ENCODE measurements at places on chromosomes 5 and 9.

GRCh38 chr5:73654171-73654811 lies 28.3 kb downstream of the ARHGEF28 start:
- DNase-seq, result no peak

- DNase-seq, result no peak
Measured at GRCh38 chr5:105146867-105147266, 1584.3 kb upstream of the NUDT12 start.

DNA sequence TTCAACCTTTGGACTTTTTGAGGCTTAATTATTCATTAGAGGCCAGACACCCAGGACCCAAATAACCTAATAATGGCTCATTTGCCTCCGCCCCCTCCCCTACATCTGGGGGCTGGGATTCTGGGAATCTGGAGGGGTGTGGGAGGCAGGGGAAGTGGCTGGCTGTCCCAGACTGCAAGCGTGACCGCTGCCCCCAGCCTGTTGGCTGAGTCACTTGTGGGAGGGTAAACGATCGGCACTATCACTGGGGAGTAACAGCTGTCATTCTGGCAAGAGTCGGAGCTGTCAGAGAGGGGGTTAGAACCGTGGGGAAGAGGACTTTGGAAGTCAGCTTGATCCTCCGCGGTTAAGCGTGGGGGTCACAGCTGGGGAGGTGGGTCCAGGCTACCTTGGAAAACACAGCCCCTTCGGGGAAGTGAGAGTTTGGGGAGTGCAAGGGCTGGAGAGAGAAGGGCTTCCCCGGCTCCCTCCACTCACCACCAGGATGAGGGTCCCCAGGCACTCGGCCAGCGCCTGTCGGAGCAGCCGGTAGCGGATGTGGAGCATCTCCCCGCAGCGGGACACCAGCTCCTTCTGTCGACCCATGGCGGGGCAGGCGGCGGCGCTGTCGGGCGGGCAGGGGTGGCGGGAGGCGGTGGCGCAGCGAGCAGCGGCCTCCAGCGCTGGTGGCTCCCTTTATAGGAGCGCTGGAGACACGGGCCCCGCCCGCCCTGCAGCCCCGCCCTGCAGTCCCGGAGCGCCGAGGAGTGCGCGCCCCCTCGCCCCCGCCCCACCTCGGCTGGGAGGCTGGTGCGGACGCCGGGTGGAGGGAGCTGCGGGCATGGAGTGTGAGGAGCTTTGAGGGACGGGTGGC lies at the start of gene AQP3:
Gene AQP3 (minus strand): TSS at position 648 of the 853 bp plus-strand sequence. CDS start 63 bp downstream, at position 585.
- DNase-seq, result peak; percentile 71

DNA sequence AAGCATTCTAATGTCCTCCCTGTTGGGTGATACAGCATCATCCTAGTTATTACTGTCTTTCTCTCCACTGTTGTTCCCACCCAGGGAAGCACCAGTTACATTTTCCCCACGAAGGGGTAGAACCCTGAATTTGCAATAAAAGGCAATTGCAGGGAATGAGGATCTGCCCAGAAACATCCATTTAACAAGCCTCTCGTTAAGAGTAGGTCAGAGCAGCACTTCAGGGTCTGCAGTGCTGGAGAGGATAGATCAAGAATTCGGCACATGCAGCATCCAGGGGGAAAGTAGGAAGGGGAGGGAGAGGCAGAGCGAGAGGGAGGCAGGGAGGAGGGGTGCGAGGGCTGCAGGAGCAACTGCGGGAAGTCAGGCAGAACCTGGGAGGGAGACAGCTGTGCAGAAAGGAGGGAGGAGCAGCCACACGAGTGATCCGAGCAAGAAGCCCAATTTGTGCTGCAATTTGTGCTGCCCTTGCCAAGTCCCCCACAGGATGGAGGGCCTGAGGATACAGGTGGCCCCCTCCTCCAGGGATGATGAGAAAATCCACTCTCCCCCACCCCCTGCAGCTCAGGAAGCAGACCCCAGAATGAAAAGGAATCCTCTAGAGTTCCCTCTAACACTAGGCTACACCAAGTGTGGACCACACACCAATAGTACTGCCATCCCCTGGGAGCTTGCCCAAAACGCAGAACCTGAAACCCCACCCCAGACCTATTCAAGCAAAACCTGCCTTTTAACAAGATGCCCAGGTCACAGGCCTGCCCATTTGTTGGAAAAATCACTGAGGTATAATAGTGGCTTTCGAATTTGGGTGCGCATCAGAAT lies 62.2 kb downstream of the EPB41L4B start:
- DNase-seq, result no peak

DNA sequence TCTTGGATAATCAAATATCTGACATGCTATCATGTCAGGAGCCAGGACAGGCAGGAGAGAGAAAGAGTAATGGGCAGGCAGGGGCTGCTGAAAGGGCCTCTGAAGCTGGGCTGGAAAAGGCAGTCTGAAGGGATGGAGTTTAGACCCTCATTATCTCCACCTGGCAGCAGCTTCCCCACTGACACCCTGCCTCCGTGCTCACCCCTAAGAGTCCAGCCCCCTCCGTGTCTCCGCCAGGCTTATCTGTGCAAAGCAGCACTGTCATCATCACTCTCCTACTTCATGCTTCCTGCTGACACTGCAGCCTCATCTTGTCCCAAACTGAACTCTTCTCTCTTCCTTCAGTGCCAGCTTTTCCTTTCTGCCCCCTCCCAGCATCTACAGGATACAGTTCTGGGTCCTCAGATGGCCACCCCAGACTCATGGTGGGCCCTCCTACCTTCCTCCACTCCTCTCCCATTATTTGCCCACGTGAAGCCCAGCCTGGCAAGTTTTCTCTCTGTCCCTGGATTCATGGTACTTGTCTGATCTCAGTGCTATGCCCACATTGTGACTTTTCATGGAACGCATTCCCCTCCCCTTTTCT lies 70.9 kb upstream of the KLF9 start:
- no peak for DNase-seq

GRCh38 chr5:171592736-171593135 lies 173.3 kb downstream of the FGF18 start:
- DNase-seq, result no peak

- no peak for DNase-seq
Measured at GRCh38 chr5:140480310-140481014, 67.0 kb upstream of the EIF4EBP3 start.

- no peak for DNase-seq
Measured at GRCh38 chr5:164383662-164384061, 878.2 kb downstream of the MAT2B start.

- DNase-seq, result no peak
Measured at GRCh38 chr5:125484742-125485641, 738.6 kb upstream of the ZNF608 start.

- no peak for DNase-seq
Measured at GRCh38 chr5:56918054-56918453, 8.7 kb downstream of the SETD9 start.

- no peak for DNase-seq
Measured at GRCh38 chr9:124248066-124248465, 9.7 kb upstream of the NEK6 start.

DNA sequence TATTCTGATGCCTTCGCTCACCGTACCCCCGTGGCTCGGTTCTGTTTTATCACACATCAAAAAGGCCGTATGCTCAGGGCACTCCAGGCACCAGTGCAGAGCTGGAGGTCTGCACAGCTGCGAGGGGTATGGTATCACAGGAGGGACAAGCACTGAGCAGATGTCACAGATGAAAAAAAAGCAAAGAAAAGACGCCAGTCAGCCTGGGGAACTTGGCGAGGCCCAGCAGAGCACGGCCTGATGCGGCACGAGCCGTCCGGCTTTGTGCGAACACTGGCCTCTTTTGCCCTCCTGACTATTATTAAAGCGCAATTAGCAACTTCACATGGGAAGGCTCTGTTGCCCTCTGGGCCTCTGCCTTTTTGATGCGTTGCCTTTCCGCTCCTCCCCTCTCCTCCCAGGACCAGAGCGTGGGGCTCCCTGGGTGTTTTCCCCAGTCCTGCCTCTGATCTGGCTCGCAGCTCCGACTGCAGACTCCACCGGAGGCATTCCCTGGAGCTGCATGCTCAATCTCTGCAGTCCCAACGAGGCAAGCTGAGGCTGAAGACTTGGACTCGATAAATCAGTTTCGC lies 44.4 kb downstream of the AK8 start:
- DNase-seq, result no peak

GRCh38 chr9:133604214-133604613 lies 5.0 kb downstream of the FAM163B start:
- peak; percentile 9 for DNase-seq

DNA sequence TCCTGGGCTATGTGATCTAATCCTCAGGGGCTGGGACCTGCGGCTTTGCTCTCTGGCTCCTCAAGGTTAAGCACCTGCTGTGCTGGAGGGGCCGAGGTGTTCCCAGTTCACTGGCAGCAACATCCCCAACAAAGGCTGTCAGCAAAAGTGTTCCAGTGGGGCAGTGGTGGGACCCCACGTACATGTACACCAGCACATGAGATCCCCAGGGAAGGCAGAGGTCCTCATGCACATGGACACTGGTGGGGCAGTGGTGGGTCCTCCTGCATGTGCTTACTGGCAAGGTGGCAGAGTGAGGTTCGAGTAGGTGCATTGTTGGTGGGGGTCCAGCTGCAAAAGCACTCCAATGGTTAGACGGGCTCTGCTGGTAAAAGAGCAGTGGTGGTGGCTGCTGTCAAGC lies 255.6 kb upstream of the MPDZ start:
- DNase-seq, result no peak

DNA sequence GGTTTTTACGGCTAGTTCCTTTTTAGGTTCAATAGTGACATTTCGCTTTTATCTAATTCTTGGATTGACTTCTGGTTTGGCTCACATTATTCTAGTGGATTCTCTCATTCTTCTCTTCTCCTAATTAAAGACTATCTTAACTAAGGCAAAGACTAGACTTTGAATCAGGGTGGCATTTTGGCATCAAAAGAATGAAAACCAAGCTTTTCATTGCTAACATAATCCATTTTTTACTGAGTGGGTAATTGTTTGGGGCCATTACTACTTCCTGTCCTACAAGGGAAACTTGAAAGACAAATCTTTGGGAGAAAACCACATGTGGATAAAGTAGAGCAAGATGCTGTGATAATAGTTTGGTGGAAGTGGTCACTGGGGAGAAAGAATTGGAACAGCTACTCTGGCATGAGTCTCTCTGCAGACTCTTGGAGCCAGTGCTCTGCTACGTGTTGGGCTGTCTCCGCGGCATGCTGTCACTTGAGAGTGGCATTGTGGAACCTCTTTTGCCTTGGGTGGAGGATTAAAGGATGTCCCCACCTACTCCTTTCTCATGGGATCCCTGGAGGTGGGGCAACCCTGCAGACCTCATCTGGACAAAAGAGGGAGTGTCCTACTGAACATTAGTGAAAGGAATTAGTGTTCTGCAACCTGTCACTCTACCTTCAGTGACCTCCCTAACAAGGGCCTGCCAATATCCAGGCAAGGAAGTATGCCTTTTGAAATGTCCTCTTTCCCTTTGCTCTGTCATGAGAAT lies 280.4 kb downstream of the PSAT1 start:
- DNase-seq, result no peak

DNA sequence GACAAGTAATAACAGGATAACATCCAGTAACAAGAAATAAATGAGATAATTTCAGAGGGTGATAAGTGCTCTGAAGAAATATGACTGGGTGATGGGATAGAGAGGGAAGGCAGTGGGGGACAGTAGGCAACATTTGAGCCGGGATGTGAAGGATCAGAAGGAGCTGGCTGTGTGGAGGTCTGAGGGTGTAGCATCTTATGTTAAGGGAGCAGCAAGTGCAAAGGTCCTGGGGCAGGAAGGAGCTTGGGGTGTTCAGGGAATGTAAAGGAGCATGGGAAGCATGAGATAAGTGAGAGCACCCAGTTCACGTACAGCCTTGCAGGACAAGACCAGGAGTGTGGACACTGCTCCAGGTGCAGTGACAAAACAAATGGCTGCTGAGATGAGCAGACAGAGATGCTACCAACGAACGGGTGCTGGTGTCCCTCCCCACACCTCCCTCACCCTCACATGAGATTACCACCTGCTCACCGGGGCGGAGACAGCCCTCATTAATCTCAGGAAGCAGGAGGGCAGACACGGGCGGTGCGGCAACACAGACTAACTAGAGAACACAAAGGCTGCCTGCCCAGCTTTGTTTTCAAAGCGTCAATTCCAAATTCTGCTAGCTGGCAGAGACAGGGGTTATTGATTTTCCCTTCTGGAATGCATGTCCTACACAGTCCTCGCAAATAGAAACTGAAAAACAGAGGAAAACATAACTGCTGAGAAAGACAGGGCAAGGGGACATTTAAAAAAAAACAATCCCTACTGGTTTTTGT lies 298.1 kb upstream of the PANK3 start:
- no peak for DNase-seq

Data from CD4-positive, alpha-beta T cell treated with Interferon gamma for 1 hour (primary cell).